Heart left ventricle (tissue), 16 donors: ENCODE measurements at places on chromosomes 7 and 10.

GRCh38 chr7:149009527-149009926 is 18.8 kb downstream of the PDIA4 start:
- no peak for DNase-seq

DNA sequence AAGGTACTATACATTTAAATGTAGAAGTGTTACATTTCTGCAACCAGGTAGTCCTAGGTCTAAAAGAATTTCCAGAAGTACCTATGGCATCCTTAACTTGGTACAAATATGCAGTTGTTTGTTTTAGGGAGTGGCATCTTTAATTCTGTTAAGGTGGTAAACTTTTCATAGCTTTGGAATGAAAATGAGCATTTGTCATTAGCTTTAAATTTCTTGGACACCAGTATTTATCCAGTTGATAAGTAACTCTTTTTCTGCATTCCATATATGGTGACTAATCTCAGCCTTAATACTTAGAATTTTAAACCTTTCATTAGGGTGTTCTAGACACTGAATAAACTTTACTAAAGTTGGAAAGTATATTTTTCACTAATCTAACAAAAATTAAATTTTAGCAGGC is 10.8 kb downstream of the SLF2 start:
- no peak for DNase-seq

GRCh38 chr7:51455086-51455485 is 138.5 kb upstream of the COBL start:
- no peak for DNase-seq

DNA sequence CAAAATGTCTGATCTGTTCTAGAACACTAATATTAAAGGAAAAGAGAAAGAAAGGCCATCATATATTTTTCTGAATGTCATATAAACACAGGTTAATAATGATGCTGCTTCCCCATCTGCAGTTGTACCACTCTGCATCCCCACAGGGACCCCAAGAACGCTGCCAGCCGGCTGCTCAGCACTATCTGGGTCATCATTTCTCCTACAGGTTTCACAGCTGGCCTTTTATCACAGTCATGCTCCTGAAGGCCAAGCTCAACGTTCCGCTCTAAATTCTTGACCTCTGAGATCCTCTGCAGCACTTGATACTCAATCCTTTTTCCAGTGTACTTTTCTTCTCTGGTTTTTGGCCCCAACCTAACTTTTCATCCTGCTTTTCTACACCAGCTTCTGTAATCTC is 4.8 kb downstream of the IDI1 start:
- no peak for DNase-seq

- no peak for DNase-seq
These were observed 10.6 kb downstream of the LRIT2 start for GRCh38 chr10:84214612-84215235.

DNA sequence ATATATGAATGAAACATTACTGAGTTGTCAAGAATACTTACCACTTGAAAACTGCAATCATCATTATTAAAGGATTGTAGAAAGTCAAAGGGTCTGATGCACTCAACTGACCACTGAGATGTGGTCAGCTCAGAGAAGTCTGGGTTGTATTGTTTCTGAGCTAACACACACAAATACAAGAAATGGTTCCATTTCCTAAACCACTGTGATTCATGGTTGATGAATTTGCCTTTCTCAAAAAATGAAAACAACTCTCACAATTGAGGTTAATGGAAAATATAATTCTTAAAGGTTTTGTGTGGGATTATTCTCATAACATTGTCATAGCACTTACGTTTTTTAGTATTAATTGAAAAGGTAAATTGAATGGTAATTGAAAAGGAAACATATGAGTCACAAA is 45.6 kb upstream of the TAS2R16 start:
- no peak for DNase-seq

- DNase-seq, result no peak
These were observed 214.5 kb downstream of the SNX13 start for GRCh38 chr7:17725821-17726220.

GRCh38 chr7:53101026-53101425 is 65.6 kb downstream of the POM121L12 start:
- no peak for DNase-seq

DNA sequence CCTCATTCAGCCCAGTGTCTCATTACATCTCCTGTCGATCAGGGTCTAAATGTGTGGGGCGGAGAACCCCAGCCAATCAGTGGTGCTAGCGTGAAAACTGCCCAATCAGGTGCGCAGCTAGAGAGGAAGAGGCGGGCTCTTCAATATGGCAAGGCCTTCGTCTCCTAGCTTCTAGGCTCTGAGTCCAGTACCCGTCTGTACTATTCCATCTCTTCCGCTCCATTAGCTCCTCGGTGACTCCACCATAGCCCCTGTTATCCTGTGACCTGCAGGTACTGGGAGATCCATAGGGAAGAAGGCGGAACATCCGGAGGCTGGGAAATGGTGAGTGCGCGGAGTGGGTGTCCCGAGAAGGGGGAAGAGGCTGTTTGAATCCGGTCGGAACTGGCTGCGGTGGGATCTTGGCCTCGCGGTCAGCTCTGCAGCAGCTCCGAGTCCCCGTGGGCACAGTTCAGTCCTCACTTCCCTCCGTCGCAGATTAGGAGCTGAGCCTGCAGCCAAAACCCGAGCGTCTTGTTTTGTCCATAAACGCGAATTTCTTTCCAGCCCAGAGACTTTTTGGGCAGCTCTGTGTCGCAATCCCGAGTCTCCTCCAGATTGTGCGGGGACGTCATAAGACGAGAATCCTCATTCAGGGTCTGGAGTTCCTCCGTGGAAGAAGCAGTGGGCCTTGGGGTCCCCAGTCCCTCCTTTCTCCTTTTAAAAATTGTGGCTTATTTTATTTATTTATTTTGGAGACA is at the start of gene ZNF727:
Gene ZNF727, plus strand, starts transcription at position 134 of the 740 bp plus-strand sequence. Its CDS starts 188 bp downstream, at position 322.
- DNase-seq, result peak; percentile 81
